ENCODE measurements at places on chromosomes 5 and 9. TPM values are rescaled to one million over a fixed set of nuclear protein-coding genes. Genes with fewer than 3 reads are reported as not detected.

DNA sequence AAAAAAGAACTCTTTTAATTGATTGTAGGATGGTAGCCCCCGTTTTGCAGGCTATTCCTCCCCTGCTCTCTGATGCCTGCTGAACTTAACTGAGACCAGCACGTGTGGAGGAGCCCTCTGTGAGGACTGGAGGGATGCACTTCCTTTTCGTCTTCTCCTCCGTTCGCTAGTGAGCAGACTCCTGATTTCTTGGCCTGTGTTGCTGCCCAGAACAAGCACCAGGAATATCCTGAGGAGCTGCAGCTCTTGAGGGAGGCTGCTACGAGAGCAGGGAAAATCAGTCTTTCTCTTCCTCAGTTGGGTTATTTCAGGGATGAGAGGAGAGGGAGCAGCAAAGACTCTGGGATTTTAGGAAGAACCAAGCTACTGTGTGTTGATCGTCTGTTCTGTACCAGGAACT, 74.7 kb downstream of the ARHGAP26 start:
- no peak for DNase-seq

Gene KLF4
- 1.0 TPM for total RNA-seq

Gene SPINK4
- not detected for total RNA-seq

DNA sequence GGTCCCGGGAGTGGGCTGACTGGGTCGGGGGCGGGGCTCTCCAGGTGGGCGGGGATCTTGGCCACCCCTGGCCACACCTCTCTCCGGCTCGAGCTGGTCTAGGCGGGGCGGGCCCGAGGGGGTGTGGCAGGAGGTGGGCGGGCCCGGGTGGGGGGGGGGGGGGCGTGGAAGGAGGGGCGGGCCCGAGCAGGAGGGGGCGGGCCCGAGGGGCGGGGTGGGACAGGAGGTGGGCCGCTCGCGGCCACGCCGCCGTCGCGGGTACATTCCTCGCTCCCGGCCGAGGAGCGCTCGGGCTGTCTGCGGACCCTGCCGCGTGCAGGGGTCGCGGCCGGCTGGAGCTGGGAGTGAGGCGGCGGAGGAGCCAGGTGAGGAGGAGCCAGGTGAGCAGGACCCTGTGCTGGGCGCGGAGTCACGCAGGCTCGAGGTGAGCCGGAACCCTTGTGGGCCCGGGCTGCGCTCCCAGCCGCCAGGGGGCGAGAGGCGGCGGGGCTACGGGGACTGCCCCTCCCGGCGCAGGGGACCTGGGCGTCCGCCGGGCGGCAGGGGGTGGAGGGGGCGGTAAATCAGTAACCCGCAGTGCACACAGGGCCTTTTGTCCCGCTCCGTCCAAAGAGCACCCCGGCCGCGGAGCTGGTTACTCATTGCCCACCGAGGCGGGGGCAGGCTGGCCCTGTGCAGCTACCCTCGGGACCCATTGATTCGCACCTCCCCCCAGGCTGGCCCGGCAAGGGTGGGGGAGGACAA, at the start of gene FGFR4:
FGFR4 (plus strand) TSS at position 262 of the 744 bp plus-strand sequence. CDS start 2,688 bp downstream, outside the sequence.
- peak; percentile 90 for DNase-seq

- no peak for DNase-seq
Observed at GRCh38 chr5:110063640-110064602, 374.2 kb downstream of the MAN2A1 start.
